ENCODE measurements at places on chromosomes 11 and 22. TPM values are rescaled to one million over a fixed set of nuclear protein-coding genes. Genes with fewer than 3 reads are reported as not detected.

The SAA4 gene
- not detected for total RNA-seq

DNA sequence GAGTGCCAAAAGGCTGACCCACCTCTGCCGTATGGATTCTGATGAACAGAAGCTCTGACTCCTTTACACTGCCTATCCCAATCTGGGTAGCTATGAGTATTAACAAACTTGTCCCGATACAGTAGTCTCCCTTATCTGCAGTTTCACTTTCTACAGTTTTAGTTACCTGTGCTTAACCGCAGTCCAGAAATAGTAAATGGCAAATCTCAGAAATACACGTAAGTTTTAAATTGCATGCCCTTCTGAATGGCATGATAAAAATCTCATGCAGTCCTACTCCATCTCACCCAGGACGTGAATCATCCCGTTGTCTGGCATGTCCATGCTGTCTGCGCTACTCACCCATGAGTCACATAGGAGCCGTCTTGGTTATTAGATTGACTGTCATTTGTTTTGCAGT lies 68.8 kb downstream of the SNX19 start:
- peaks cover 7% of the 10 kb centered on the region for H3K27me3 ChIP-seq
- H3K4me1 ChIP-seq: peaks cover 9% of the 10 kb centered on the region
- H3K27ac ChIP-seq: no peak overlapping the region

The SAC3D1 gene
- 17.0 TPM for total RNA-seq

The RIN1 gene
- 1.5 TPM for total RNA-seq

The BCO2 gene
- 1.2 TPM for total RNA-seq

DNA sequence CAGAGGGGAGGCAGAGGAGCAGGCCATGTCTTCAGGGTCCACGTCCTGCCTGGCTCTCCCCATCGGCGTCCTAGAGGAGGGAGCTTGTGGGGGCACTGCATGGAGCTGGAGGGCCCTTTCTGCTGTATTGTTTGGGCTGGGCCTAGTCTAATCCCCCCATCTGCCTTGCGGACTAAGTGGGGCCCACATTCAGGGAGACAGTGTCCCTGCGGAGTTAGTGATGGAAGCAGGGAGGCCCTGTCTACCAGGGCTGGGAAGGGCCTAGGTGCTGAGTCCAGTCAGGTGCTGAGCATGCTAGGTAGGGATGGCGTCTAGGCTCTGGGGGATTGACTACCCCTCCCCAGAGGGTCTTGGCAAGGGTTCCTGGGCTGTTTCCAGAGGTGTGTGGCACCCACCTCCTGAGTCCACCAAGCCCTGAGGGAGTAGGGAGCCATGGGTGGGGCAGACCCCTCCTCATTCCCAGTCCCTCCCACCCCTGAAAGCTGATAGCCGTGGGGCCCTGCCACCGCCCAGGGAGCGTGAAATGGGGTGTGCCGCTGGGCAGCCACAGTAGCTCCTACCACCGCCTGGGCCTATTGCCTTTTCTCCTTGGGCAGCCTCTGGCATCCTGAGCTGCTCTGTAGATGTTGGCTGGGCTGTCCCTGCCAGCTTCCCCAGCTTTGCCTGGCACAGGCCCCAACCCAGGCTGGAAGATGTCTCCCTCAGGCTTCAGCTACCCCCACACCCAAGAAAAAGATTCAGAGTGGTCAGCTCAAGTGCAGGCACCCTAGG lies 1.9 kb upstream of the POLD4 start:
- DNase-seq: no peak
- no peaks in the 10 kb centered on the region for H3K36me3 ChIP-seq
- peaks cover 10% of the 10 kb centered on the region for H3K27me3 ChIP-seq
- peaks cover 35% of the 10 kb centered on the region for H3K4me1 ChIP-seq
- H3K4me3 ChIP-seq: peak overlapping the region; percentile 21

The EFCAB6 gene
- not detected for total RNA-seq

- H3K4me1 ChIP-seq: peaks cover 14% of the 10 kb centered on the region
- H3K27me3 ChIP-seq: peaks cover 41% of the 10 kb centered on the region
- no peak overlapping the region for H3K27ac ChIP-seq
- no peaks in the 10 kb centered on the region for H3K36me3 ChIP-seq
Measured at GRCh38 chr11:34613552-34614056, 7.3 kb upstream of the EHF start.

The SLC22A25 gene
- not detected for total RNA-seq

- no peak overlapping the region for H3K27ac ChIP-seq
- peaks cover 16% of the 10 kb centered on the region for H3K4me1 ChIP-seq
- H3K36me3 ChIP-seq: no peaks in the 10 kb centered on the region
- peak; percentile 65 for DNase-seq
Measured at GRCh38 chr11:119323532-119324033, 6.7 kb upstream of the MCAM start.

DNA sequence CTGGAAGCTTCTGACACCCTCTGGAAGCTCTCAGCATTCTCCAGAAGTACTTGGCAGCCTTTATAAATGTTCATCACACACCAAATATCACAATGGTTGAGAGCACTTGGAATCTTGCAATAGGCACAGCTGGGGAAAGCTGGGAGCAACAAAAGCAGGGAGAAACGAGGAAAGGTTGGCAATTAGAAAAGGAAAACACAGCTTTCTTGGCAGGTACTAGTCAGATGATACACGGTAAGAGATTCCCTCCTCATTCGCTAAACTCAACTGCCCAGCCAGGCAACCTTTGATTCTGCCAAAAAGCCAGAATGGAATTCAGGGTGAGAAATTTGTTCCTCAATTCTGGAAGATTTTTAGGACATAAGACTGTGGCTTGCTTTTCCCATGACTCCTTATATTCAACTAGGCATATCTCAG lies 576.9 kb upstream of the ANO5 start:
- no peak overlapping the region for H3K4me3 ChIP-seq
- no peaks in the 10 kb centered on the region for H3K27me3 ChIP-seq
- H3K4me1 ChIP-seq: no peaks in the 10 kb centered on the region
- H3K36me3 ChIP-seq: no peaks in the 10 kb centered on the region

DNA sequence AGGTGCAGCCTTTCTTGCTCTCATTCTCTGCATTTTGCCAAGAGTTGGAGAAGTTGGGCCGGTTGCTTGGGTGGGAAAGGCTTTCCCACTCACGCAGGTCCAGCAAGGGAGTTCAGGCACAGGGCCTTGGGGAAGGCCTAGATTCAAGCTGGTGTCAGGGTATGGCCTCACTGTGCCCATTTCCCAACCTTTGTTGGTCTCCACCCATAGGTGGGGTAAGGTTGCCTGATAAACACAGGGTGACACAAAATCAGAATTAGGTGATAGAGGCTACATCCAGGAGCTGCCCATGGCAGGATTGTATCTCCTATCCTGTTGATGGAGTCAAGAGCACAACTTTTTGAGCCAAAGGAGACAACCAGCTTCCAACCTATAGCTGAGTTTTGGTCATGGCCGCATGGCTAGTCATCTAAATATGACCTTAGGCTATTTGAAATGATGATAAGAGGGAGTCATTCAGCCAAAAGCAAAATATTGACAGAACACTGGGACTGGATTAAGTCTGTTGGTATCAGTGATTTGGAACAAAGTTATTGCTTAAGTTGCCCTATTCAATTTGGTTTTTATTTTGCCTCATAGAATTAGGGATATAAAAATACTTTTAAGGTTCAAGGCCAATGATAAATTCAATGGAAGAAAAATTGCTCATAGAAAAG lies 20.9 kb downstream of the CAT start:
- peaks cover 2% of the 10 kb centered on the region for H3K4me1 ChIP-seq
- no peaks in the 10 kb centered on the region for H3K27me3 ChIP-seq
- no peak overlapping the region for H3K27ac ChIP-seq
- H3K36me3 ChIP-seq: peaks cover 54% of the 10 kb centered on the region
- H3K4me3 ChIP-seq: no peak overlapping the region

The CLTCL1 gene
- 1.5 TPM for total RNA-seq

DNA sequence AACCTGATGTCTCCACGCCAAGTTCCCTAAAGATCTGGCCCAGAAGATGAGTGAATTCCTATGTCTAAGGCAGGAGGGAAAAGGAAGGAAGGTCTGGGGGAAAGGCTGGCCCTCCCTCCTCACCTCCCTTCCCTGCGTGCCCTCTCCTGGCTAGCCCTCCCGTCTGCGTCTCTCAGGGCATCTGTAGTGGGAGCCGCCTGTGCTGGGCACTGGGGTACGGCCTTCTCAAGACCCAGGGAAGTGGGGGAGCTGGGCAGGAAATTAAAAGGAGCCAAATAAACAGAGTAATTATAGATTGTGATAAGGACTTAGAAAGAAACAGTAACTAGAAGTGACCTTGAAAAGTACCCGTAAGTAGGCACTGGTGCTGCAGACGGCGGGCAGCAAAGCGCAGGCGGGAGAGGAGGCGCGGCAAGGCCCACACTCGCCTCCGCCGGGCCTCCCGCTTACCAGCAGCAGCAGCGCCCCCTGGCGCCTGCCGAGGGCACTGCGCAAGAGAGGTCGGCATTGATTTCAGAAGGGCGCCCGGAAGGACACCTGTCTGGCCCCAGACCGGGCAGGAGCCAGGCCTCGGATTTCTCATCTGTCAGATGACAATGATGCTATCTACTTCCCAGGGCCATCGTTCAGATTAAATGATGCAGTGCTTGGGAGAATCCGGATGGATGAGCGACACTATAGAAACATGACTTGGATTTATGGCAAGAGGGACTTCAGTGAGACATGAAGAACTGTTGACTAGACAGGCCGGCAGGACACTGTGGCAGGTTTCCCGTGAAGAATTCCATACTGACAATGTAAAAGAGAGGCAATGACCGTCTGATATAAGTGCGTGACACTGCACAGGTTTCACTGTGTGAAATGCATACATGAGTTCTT lies 7.3 kb downstream of the KCNJ1 start:
- no peak overlapping the region for H3K27ac ChIP-seq
- H3K27me3 ChIP-seq: peaks cover 19% of the 10 kb centered on the region
- peaks cover 7% of the 10 kb centered on the region for H3K4me1 ChIP-seq
- no peaks in the 10 kb centered on the region for H3K36me3 ChIP-seq
- peak; percentile 63 for DNase-seq
- H3K4me3 ChIP-seq: no peak overlapping the region

GRCh38 chr11:112962579-112963367 lies 1.6 kb downstream of the NCAM1 start:
- no peak overlapping the region for H3K27ac ChIP-seq
- DNase-seq: no peak
- peaks cover 64% of the 10 kb centered on the region for H3K27me3 ChIP-seq
- no peaks in the 10 kb centered on the region for H3K36me3 ChIP-seq
- H3K4me1 ChIP-seq: peaks cover 12% of the 10 kb centered on the region
- peak overlapping the region; percentile 74 for H3K4me3 ChIP-seq

GRCh38 chr22:24089951-24090350 lies 78.8 kb downstream of the CABIN1 start:
- peaks cover 12% of the 10 kb centered on the region for H3K4me1 ChIP-seq
- H3K27me3 ChIP-seq: no peaks in the 10 kb centered on the region
- H3K27ac ChIP-seq: no peak overlapping the region
- no peak overlapping the region for H3K4me3 ChIP-seq
- no peak for DNase-seq
- H3K36me3 ChIP-seq: peaks cover 70% of the 10 kb centered on the region

The IL18 gene
- 1.7 TPM for total RNA-seq

The COMMD9 gene
- total RNA-seq: 39.8 TPM

DNA sequence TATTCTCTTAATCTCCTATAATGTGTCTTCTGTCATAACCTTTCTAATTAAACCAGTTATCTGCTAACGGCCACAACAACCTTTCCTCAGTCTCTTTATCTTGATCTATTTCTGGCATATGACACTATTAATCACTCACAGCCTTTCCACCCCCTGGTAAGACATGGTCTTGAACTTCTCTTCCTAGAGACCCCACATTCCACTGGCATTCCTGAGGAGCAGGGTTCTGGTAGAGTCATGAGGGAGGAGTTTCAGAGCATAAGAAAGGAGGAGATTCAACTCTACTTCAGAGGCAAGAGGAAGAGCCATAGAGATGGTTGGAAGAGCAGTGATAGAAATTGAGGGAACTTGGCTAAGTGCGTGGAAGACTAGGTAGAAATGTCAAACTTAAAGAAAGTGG lies 325.6 kb downstream of the BLID start:
- no peaks in the 10 kb centered on the region for H3K36me3 ChIP-seq
- H3K27me3 ChIP-seq: no peaks in the 10 kb centered on the region
- no peak for DNase-seq
- no peak overlapping the region for H3K4me3 ChIP-seq
- no peaks in the 10 kb centered on the region for H3K4me1 ChIP-seq

The CDC42BPG gene
- total RNA-seq: 0.07 TPM

The GPR83 gene
- total RNA-seq: 0.05 TPM

- H3K4me3 ChIP-seq: peak overlapping the region; percentile 91
- H3K36me3 ChIP-seq: peaks cover 21% of the 10 kb centered on the region
- peak overlapping the region; percentile 88 for H3K27ac ChIP-seq
- peaks cover 25% of the 10 kb centered on the region for H3K4me1 ChIP-seq
- DNase-seq: peak; percentile 33
Measured at GRCh38 chr11:64245797-64246620, 734 bp downstream of the PPP1R14B start.

DNA sequence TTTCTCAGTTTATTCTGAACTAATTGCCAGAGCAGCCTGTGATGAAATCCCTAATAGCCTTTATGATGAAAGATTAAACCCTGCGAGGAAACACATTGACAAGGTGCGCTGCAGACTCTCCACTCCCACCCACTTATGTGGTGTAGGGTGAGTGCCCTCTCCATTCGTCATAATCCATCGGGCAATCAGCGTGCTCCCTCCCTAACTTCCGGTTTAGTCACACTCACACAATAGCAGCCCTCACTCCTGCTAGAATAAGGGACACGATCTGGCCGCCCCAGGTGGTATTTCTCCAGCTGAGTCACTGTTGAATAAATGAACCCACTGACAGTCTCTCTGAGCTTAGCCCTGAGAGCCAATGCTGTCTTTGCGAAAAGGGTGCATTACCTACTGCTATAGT lies 188.3 kb downstream of the OPCML start:
- no peak overlapping the region for H3K4me3 ChIP-seq
- H3K4me1 ChIP-seq: no peaks in the 10 kb centered on the region
- no peak overlapping the region for H3K27ac ChIP-seq

The PRSS23 gene
- total RNA-seq: 5.4 TPM

DNA sequence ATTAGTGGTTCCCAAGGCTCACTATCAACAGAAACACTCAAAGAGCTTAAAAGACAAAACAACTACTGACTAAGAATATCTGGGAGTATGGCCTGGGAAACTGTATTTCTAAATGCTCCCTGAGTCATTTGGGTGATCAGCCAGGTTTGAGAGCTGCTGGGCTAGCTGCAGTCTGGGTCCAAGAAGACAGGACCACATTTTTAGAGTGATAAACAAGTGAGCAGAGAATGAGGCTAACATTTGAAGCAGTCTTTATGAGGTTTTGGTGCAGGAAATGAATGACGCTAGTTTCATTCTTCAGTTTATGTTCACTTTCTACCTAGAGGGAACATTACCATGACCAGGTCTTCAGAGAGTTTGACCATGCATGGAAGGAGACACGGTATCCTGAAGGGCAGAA lies 97.7 kb downstream of the TEAD1 start:
- peaks cover 9% of the 10 kb centered on the region for H3K4me1 ChIP-seq
- H3K36me3 ChIP-seq: no peaks in the 10 kb centered on the region
- no peak overlapping the region for H3K27ac ChIP-seq
- peaks cover 14% of the 10 kb centered on the region for H3K27me3 ChIP-seq
- H3K4me3 ChIP-seq: no peak overlapping the region

GRCh38 chr11:63993993-63994392 lies 7.8 kb downstream of the OTUB1 start:
- DNase-seq: no peak
- H3K36me3 ChIP-seq: peaks cover 67% of the 10 kb centered on the region
- H3K27ac ChIP-seq: no peak overlapping the region
- no peaks in the 10 kb centered on the region for H3K27me3 ChIP-seq

- no peak overlapping the region for H3K27ac ChIP-seq
- no peaks in the 10 kb centered on the region for H3K27me3 ChIP-seq
- DNase-seq: no peak
- no peaks in the 10 kb centered on the region for H3K36me3 ChIP-seq
- H3K4me3 ChIP-seq: no peak overlapping the region
- no peaks in the 10 kb centered on the region for H3K4me1 ChIP-seq
Measured at GRCh38 chr22:33756508-33756949, 163.7 kb downstream of the LARGE1 start.

GRCh38 chr22:23531283-23531956 lies 48.7 kb downstream of the IGLL1 start:
- H3K27me3 ChIP-seq: peaks cover 9% of the 10 kb centered on the region
- H3K36me3 ChIP-seq: no peaks in the 10 kb centered on the region
- no peak for DNase-seq
- no peak overlapping the region for H3K4me3 ChIP-seq
- no peaks in the 10 kb centered on the region for H3K4me1 ChIP-seq

Measured in activated T-helper 2 cell treated with anti-CD3 and anti-CD28 coated beads, Interferon-gamma antibody, Interleukin-2, Interleukin-4, amounts not matched to agents 10 μg/mL and 5 μg/mL and 100 μg/mL, durations not matched to agents 14 hours and 24 hours and 36 hours (primary cell).